ENCODE measurements at places on chromosomes 2 and 18.

- DNase-seq, result no peak
Observed at GRCh38 chr18:6997808-6998207, 119.8 kb downstream of the LAMA1 start.

GRCh38 chr2:99424371-99424770 is 65.4 kb downstream of the REV1 start:
- DNase-seq, result no peak

DNA sequence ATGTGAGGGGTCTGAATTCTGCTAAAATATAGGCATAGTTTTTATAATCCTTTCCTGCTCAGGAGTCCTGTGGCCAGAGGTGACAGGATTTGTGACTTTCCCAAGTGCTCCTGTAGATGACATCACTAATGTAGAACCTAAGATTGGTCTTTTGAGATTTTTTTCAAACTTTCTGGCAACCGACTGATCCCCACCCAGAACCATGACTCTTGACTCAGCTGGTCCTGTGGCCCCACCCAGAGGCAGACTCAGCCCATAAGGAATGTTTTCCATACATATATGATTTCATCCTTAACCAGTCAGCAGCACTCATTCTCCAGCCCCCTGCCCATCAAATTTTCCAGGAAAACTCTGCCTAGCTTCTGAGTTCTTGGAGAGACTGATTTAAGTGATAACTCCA is 46.8 kb downstream of the COMMD1 start:
- no peak for DNase-seq

GRCh38 chr2:12479065-12479601 is 237.6 kb upstream of the TRIB2 start:
- DNase-seq, result no peak

DNA sequence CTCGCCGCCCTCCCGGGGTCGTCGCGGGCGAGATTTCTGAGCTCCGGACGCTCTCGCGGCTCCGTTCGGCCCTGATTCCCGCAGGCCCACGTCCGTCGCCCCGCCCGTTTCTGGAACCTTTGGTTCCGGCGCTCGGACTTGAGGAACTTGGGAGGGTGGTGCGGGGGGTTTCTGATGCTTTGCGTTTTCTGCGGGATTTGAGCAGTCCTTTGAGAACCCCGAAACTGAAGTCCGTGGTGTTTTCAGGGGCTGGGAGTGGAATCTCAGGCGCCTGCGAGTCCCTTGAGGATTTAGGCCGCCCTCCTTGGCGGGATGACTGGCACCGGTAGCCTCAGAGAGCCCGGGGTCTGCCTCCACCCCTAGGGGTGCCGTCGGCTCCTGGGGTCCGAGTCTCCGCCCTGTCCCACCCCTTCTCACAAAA is 336 bp downstream of the THNSL2 start:
- no peak for DNase-seq

GRCh38 chr18:35376393-35376741 is 770 bp downstream of the ZNF396 start:
- no peak for DNase-seq
